ENCODE measurements at places on chromosomes 7 and 10.

DNA sequence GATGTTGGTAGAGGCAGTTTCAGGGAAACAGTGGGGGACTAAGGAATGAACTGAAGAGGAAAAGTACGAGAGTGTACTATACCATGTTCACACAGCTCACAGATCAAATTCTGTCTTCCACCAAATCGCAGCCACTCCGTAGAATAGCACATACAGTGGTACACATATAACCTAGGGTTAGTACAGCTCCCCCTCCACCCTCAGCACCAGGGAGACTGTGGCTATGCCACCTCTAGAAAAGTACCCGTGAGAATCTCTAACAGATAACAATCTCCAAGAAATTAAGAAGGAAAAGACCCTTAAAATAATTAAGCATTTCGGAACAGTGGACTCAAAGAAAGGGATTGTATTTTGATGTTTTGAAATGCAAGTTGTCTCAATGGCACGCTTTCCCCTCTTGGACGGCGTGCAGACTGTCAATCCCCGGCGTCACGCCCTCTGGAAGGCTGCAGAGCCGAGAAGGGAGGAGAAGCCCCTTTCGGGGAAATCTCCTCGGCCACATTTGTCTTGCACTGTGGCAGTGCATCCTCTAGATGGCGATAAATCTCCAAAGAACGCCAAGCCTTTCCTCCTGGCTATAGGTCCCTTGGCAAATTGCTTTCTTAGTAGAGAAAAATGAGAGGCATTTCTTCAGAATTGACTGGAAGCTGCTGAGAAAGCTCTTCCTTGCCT is 345.0 kb downstream of the REEP3 start:
- DNase-seq, result peak; percentile 32

DNA sequence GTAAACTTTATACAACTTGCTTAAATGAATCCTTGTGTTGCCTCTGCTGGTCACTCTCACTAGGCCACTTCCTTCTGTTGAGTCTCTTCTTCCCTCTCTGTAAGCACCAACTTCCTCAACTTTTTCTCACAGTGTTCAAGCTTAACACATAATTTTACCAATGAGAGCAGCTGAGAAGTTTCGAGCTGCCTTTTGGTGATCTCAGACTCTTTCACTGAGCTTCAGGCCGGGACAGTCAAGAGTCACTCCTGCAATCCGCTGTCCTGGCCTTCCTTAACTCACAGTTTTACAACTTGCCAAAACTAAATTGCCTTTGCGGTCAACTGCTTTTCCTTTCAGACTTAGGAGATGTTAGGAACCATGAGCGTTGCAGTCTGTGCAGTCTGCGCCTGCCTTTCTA is 47.4 kb downstream of the PRPF18 start:
- no peak for DNase-seq

DNA sequence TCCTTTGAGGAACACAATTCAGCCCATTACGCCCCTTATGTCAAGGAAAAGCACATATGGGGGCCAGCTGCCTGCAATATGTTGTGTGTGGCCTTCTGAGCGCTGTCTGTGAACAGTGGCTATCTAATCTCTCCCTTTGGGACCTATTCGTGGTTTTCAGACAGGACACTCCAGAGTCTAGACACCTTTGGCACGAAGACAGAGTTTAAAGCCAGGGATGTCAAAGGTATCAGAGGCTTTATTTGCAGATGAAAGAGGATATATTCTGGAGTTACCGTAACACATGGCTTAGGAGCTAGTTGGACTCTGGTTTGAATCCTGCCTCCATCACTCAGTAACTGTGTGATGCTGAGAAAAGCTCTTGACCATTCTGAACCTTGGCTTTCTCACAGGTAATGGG is 14.8 kb upstream of the EEPD1 start:
- no peak for DNase-seq

- DNase-seq, result no peak
Observed at GRCh38 chr7:70894799-70895198, 237.1 kb upstream of the GALNT17 start.

GRCh38 chr7:96737545-96738050 is 28.0 kb upstream of the SEM1 start:
- DNase-seq, result no peak

DNA sequence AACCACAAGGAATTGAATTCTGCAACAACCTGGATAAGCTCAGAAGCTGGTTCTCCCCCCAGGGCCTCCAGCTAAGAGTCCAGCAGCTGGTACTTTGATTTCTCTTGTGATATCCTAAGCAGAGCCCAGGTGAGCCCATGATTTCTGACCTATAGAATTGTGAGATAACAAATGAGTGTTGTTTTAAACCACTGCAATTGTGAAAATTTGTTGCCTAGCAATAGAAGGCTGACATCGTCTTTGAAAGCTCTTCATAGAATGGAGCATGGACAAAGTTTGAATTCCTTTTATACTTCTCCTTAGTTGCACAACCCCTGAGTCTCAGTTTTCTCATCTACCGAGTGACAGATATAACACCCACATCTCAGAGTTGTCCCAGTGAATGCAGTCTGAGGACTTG is 129.9 kb downstream of the TEX36 start:
- DNase-seq, result no peak

- DNase-seq, result no peak
Observed at GRCh38 chr7:52956379-52956915, 79.0 kb upstream of the POM121L12 start.

DNA sequence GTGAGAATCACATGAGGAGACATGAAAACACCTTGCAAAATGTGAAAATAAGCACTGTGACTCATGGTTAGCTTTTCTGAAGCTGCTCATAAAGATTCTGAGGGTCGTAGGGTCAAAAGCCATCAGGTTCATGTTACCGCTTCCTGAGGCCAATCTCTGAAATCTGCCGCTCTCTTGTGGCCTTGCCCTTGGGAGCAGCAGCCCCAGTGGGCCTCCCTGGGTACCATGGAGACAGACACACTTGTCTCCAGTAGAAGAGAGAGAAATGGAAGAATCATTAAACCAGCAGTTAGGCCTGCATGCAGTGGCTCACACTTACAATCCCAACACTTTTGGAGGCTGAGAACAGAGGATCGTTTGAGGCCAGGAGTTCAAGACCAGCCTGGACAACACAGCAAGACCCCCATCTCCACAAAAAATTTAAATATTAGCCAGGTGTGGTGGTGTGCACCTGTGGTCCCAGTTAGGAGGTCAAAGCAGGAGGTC is 42.8 kb downstream of the NIPSNAP2 start:
- no peak for DNase-seq

DNA sequence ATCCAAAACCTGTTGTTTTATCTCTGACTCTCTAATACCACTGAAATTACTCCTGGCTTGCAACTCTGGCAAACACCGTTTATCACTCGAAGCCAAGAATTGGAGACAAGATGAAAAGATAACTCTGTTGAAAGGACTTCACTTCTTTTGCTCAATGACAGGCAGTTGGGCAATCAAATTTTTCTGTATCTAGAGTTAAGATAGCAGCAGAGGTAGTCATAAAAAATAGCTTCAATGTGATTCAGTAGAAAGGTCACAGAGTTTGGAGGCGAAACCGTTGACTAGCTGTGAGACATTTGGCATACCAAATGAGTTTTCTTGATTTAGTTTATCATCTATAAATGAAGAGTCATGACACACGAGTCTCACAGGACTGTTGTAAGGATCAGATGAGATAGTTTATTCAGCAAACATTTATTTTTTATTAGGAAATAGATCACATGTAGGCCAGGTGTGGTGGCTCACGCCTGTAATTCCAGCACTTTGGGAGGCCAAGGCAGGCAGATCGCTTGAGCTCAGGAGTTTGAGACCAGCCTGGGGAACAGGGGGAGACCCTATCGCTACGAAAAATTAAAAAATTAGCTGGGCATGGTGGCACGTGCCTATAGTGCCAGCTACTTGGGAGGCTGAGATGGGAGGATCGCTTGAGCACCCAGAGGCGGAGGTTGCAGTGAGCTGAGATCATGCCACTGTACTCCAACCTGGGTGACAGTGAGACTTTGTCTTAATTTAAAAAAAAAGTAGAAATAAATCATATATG is 23.6 kb downstream of the AKR1B1 start:
- no peak for DNase-seq

- DNase-seq, result no peak
Observed at GRCh38 chr10:11610166-11610825, 1.2 kb downstream of the USP6NL start.

- DNase-seq, result no peak
Observed at GRCh38 chr10:7199152-7199760, 211.6 kb downstream of the SFMBT2 start.

- DNase-seq, result no peak
Observed at GRCh38 chr10:97056003-97056630, 129.6 kb downstream of the SLIT1 start.

DNA sequence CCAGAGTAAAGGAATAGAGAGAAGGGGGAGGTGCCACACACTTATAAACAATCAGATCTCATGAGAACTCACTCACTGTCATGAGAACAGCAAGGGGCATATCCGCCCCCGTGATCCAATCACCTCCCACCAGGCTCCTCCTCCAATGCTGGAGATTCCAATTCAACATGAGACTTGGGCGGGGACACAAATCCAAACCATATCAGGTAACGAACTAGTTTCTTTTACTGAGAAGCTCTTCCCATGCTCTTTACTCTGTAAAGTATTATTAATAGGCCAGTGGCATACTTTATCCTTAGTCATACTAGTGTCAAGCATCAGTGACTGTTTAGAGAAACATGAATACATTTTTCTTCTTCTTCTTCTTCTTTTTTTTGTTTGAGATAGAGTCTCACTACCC is 39.4 kb upstream of the ZNF488 start:
- no peak for DNase-seq

- no peak for DNase-seq
Observed at GRCh38 chr7:126780993-126781392, 471.7 kb downstream of the GRM8 start.

DNA sequence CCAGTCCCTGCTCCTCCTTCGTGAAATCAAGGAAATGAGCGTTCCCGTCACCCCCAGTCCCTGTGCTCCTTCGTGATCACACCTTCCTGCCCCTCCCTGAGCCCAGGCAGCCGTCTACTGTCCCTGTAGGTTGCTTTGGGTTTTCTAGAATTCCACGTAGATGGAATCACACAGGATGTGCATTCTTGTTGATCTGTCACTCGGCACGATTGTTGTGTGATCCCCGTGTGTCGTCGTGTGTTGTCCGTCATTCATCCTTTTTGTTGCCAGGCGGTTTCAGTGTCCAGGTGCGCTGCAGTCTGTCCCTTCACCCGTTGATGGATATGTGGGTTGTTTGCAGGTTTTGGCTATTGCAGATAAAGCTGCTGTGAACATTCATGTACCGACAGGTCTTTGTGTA is 9.4 kb downstream of the MTG1 start:
- DNase-seq, result no peak

DNA sequence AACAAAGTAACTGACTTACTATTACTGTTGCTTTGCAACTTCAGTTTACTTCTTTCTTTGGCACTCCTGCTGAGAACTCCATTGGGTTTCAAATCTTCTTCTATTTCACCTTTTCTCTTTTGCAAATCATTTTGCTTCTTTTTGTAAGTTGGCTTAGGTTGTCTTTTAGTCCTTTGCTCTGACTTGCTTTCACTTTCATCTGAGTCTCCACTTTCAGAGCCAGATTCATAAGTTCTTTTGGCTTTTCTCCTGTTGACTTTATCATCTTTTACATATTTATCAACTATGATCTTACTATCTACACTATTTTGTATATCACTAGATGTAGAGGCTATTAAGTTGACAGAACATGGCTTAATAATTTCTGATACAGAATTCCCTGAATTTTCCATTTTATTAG is 73.4 kb downstream of the NRBF2 start:
- no peak for DNase-seq

GRCh38 chr7:129767120-129768015 is 155.8 kb downstream of the NRF1 start:
- no peak for DNase-seq

- DNase-seq, result no peak
Observed at GRCh38 chr10:29255104-29255503, 33.8 kb upstream of the LYZL1 start.

DNA sequence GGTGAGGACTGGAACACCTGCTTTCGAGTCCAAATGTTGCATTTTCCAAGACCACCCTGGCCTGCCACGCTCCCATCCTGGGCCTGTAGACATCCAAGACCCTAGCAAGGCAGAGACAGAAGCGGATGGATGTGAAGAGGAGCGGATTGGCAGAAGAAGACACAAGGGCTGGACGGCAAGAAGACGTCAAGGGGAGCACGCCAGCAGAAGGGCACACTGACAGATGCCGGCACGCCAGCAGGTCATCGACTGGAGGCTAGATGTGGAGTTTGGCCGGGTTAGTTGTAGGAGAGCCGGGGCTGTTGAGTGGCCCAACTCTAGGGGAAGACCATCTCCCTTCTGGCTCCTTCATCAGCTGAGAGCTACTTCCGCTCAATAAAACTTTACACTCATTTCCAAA is 251.6 kb downstream of the ZWINT start:
- DNase-seq, result no peak

- DNase-seq, result no peak
Observed at GRCh38 chr10:34922138-34922537, 107.0 kb upstream of the PARD3 start.

DNA sequence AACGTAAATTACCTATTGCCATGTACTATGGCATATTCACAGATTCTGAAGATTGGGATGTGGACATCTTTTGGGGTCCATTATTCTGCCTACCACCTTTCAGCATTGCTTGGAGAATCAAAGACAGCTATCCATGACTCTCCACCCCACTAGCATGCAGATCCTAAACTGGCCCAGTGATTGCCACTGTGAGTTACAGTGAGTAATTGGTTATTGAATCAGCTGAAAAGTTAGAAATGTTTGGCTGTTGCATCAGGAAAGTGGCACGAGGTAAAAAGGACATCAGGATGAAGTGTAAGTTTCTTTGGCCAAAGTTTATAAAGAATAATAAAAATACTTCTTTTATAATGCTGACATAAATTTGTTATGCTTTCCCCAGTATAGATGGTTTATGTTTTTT is 148.2 kb upstream of the ETV1 start:
- DNase-seq, result no peak

GRCh38 chr7:33918438-33919143 is 13.3 kb downstream of the BMPER start:
- no peak for DNase-seq

GRCh38 chr10:90591629-90592028 is 266.2 kb downstream of the HTR7 start:
- no peak for DNase-seq

DNA sequence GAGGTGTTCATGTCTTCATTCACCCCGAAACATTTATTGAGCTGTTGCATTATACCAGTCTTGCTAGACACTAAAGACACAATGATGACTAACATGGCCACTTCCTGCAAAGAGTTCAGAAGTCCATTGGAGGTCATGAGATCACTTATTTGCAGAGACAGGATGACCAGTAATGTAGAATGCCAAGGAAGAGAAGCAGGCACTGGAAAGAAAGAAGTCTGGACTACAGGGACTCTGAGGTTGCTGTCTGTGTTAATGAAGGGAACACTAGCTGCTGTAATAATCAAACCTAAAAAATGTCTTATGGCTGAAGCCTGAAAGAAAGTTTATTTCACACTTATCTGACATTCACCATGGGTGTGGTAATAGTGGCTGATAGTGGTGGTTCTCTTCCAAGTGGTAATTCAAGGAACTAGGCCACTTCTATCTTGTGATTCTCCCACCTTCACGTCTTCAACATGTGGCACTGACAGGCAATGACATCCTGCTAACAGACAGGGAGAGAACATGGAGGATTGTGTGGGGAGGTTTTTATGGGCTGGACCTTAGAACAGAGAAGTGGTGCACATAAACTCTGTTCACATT is 89.2 kb upstream of the MKLN1 start:
- DNase-seq, result no peak

Data from hypothalamus (tissue), 51 donors.